Activated naive CD4-positive, alpha-beta T cell treated with anti-CD3 and anti-CD28 coated beads for 36 hours (primary cell): ENCODE measurements at places on chromosomes 2 and 18.

GRCh38 chr2:69660637-69661036 is 17.1 kb upstream of the AAK1 start:
- no peak for DNase-seq

GRCh38 chr2:45102579-45103117 is 93.4 kb upstream of the SIX2 start:
- no peak for DNase-seq

DNA sequence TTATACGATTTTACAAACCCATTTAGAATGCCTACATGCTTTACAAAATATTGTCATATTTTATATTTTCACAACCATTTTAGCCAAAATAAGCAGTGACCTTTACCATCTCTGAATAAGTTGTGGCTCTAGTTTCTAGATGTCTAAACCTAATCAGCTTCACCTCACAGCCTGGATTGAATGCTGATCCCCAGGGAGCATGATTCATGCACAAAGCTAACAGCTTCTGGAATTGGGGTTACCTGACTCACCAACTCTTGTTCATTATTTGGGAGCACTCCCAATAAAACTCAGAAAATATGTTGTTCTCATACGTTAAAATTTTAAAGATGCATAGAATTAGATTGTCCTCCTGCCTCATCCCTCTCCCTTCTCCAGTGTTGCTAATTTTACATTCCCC is 611.7 kb upstream of the NETO1 start:
- no peak for DNase-seq

DNA sequence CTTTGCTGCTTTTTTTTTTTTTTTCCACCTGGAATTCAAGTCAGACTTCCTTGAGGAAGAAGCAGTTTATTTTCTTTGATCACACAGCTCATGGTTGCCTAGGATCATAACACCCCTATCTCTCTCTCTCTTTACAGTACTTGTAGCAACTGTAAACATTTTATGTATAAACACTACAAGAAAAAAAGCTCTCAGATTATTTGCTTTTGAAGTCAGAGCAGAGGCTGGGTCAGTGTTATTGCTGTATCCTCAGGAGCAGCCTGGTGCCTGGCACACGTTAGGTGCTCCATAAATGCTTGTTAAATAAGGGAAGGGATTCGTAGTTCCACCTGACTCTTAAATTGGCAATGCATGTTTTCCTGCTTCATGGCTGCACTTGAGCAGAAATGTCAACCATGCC is 221.2 kb downstream of the TGIF1 start:
- DNase-seq, result no peak

- no peak for DNase-seq
These were observed 5.9 kb downstream of the CSRNP3 start for GRCh38 chr2:165475277-165476004.

DNA sequence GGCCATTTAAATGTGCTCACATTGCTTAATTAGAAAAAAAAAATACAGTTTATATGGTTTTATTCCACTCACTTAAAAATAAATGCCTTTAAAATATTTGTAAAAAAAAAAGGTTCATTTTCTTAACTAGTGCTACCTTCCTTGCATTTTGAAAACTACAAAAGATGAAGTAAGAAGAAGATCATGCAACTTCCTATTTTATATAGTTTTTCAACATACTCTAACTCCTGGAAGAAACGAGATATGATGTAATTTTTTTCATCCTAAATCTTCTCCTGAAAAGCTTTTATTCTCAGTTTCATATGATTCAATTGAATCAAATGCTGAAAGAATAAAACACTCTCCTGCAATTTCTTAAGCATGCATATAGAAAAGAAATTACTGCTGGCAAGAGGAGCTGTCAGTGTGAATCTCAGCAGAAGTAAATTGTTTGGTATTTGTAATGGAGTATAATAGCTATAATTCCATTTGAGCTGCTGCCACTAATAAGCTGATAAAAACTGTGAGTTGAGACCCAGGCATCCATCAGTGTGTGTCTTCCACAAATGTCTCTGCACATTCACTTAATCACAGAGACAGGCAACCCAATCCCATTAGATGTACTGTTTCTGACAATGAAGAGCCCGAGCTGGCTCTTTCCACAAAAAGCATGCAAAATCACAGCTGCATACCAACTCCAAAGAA is 3.7 kb downstream of the FTCDNL1 start:
- DNase-seq, result no peak

DNA sequence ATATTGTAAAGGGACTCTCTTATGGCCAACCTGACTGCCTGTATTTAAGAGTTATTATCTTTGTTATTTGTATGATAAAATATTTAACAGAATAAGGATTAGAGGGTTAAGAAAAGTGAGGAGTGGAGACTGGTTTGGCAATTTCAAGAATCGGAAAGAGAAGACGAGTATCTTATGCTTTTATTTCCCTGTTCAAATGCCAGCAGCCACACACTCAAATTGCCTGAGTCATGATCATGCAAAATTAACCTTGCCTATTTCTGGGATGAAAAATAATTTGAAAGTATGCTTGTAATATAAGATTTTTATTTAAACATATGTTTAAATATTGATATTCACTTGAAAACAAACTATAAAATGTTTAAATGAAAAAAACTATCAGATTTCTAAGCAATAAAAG is 188.6 kb downstream of the CD226 start:
- DNase-seq, result no peak

DNA sequence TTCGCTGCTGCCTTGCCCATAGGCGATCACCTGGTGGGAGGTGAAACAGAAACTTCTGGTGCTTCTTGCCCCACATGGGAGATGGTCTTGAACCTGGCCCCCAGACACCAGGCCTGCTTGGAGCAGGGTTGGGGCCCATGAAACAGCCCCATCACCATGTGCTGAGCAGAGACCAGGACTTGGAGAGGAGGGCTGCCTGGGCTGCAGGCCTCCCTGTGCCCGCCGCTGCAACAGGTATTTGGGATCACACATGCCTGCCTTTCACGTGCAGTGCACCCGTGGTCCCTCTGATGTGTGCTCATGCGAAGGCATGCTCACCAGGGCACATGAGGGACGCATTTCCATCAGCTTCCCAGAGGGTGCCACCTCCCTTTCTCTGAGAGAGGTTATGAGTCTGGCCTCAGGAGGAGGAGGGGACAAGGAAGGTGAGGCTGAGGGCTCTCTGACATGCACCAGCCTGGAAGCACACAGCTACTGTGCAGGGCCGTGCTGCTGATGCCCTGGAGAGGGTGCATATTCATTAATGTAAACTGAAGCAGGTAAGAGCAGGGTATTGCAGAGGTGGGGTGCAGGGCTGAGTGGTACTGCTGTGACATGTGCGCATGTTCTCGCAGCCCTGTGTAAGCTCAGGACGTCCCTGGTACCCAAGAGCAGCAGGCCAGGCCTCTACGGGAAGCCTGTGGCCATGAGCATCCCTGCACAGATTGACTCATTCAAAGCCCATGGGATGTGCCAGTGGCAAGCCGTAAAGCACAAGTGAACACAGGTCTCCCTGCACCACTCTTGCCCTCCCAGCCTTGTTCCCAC is 4.2 kb upstream of the OXER1 start:
- DNase-seq, result no peak

- DNase-seq, result no peak
These were observed 95.5 kb downstream of the LTBP1 start for GRCh38 chr2:33042265-33042664.

- no peak for DNase-seq
These were observed 78.9 kb downstream of the NRXN1 start for GRCh38 chr2:50953021-50953420.

GRCh38 chr2:138086576-138086975 is 122.3 kb downstream of the HNMT start:
- DNase-seq, result no peak

- DNase-seq, result no peak
These were observed 25.8 kb downstream of the FARP2 start for GRCh38 chr2:241381872-241382271.

DNA sequence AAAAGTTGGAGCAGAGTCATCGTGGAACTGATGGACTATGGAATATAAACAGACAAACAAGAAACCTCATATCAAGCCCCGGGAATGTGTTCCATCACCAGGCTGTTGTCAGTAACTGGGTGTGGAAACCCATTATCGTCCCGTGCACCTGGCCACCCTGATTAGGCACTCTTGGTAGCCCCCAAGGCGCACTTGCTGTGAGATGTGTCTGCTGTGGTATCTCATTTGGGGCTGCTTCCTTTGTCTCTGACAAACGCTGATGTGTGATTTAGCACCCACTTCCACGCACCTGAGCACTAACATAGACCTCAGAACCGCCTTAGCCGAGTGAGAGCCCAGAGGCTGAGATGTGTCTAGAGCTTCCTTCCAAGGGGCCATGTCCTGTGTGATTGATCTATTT is 96.3 kb downstream of the PRPF40A start:
- DNase-seq, result no peak

DNA sequence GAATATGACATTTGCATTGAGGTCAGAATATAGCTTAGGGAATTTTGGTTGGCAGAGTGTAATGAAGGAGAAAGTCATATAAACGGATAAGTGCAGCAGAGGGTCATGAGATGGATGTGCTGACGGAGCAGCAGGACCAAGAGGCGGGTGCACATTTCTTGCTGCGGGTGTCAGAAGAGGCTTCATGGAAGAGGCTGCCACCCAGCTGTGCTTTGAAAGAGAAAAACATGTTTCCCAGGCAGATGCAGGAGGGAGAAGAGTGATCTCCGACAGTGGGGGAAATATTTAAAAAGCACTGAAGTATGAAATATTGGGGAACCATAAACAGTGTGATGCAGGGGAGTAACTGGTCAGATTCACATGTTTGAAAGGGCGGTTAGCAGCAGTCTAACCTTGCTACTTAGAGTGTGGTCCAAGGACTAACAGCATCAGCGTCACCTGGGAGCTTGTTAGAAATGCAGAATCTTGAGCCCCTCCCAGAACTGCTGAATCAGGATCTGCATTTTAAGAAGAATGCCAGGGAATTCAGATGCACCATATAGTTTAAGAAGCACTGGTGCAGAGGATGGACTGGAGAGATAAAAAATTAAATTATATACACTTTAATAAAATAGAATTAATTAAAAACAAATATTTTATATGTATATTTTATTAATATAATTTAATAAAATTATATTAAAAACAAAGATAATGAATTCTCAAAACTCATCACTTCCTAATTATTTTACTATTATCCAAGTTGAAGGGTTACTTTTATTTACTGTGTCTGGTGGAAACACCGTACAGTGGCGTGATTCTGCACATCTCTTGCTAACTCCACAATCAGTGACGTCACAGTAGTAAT is 36.1 kb upstream of the SCYGR1 start:
- DNase-seq, result no peak
